ENCODE measurements at places on chromosomes 6 and 20.

DNA sequence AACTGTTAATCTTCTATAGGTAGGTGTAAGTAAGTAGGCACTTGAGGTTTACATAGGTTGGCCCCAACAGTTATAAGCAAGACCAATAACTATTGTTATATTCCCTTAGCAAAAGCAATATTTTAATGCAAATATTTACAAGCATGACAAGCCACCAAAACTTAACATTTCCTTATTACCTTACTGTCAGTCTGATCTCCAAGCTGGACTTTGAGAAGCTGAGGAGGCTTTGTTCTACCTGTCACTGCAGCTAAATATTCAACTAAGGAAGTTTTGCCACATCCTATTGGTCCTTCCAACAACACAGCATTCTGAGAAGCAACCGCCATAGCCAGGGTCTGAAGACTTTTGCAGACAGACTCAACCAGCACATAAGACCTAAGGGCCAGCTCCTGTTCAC is 29.6 kb downstream of the MDN1 start:
- no peak for DNase-seq

GRCh38 chr6:105326833-105327770 is 75.8 kb downstream of the PREP start:
- DNase-seq = no peak

GRCh38 chr6:55898342-55898741 is 23.0 kb upstream of the BMP5 start:
- no peak for DNase-seq

DNA sequence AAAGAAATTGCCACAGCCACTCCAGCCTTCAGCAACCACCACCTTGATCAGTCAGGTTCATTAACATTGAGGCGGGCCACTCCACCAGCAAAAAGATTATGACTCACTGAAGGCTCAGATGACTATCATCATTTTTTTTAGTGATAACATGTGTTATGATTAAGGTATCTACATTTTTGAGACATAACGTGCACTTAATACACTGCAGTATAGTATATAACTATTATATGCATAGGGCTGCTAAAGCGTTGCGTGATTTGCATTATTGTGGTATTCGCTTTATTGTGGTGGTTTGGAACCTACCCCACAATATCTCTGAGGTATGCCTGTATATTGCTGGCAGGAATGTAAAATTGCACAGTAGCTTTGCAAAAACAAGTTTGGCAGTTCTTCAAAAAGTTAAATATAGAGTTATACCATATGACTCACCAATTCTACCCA is 6.8 kb upstream of the RIPK1 start:
- no peak for DNase-seq

DNA sequence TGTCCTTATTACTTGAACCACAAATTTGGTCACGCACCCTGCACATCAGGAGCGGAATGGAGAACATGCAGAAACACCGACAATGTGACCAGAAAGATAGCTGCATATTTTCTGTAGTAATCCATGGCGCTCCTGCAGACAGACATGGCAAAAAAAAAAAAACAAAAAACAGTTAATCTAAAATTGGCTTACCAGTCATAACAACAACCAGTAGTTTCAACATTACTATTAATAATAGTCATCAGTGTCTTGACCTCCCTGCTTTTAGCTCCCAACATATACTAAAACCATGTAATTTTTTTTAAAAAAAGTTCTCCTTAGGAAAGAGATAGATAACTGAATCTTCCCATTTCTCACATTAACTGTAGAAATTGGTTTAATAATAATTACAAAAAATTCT is 6.8 kb downstream of the CGA start:
- DNase-seq = no peak

GRCh38 chr6:139763468-139764210 is 389.2 kb upstream of the CITED2 start:
- DNase-seq = no peak

GRCh38 chr20:40359131-40359912 is 329.7 kb downstream of the MAFB start:
- DNase-seq = no peak

DNA sequence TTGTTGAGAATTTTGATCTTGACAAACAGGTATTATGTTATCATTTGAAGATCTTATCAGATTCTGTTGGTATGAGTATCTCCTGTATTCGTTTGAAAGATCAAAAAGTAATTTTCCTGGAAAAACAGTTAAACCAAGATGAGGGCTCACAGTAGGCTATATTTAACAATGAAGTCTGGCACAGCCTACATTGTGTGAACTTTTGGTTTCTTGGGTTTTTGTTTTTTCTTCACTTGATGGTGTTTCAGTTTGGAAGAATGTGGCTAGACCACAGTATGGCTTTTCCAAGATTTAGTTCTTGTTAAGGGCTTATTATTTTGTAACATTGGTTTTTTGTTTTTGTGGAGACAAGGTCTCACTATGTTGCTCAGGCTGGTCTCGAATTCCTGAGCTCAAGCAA is 306.4 kb downstream of the CDKAL1 start:
- DNase-seq = no peak
